ENCODE measurements at places on chromosomes 4 and X.

DNA sequence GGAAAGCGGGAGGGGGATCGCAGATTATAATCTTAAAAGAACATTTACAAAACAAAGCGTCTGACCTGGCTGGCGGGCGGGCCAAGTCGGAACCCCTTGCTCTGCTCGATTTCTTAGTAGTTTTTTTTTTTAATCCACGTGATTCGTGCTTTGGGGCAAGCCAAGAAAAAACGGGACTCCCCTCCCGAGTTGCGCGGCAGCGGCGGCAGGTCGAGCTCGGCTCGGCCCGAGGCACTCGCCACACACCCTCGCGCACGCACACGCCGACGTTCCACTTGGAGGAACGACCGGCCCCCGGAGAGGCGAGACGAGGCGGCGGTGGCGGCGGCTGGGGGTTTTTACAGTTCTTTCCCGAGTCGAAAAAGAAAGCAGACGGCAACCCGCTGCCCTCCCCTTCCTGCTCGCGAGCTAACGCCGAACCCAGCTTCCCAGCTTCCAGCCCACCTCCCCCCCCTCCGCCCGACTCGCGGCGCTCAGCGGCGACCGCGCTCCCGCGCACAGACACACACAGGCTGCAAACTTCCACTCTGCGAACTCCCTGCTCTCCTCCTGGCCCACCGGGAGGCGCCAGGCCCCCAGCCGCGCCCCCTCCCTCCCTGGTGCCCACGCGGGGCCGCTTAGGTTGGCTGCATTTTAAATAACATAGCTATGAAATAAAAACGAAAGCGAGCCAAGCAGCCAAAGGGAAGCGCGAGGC lies 1.2 kb downstream of the BCOR start:
- no peak for DNase-seq

GRCh38 chrX:63250253-63250868 lies 100.8 kb downstream of the SPIN4 start:
- peak; percentile 63 for DNase-seq

GRCh38 chr4:139576219-139576618 lies 20.2 kb upstream of the SETD7 start:
- DNase-seq, result no peak

DNA sequence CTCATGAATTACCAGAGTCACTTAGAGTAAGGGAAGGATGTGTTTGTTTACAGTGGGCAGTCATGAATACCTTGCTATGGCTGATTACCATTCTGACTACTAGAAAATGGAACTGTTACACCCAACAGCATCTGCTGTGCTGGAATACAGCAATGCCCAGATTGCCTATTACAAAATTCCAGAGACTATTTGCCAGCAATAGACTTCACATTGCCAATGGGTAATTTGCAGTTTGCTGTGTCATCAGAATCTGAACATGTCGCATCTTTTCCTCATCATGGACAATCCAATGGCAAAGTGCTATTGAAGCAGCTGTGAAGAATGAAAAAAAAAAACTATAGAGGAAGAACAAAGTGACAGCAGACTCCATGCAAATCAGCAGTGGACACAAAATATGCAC lies 356.6 kb downstream of the CXXC4 start:
- DNase-seq, result no peak

- peak; percentile 39 for DNase-seq
Observed at GRCh38 chr4:107930821-107931774, at the start of gene CYP2U1. CYP2U1 (plus strand) TSS chr4:107931549; CDS start chr4:107931644, 95 bp downstream.

GRCh38 chr4:71976523-71976922 lies 55.3 kb upstream of the NPFFR2 start:
- no peak for DNase-seq

DNA sequence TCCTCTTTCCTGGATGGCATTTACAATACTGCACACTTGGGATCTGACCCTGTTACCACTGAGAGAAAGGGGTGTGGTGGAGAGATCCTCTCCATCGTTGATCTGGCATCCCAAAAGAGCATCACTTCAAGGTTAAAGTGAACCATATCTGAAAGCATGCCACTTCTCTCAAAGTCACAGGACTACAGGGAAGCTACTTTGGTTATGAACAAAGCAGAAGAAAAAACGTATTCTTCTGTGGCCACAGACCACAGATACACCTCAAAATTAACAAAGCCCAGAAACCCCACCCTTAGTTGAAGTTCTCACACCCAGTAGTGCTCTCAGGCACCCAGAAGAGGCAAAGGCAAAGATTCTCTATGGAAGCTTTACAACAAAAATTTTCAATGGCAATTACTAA lies 108.3 kb downstream of the JADE1 start:
- DNase-seq, result no peak

All from GM04504 (cell line).